Fibroblast of upper back skin (primary cell): ENCODE measurements at places on chromosomes 12 and 14.

GRCh38 chr14:53927171-53927570 lies 29.5 kb downstream of the BMP4 start:
- peak; percentile 29 for DNase-seq

GRCh38 chr12:84842406-84843013 lies 70.1 kb downstream of the SLC6A15 start:
- peak; percentile 63 for DNase-seq

DNA sequence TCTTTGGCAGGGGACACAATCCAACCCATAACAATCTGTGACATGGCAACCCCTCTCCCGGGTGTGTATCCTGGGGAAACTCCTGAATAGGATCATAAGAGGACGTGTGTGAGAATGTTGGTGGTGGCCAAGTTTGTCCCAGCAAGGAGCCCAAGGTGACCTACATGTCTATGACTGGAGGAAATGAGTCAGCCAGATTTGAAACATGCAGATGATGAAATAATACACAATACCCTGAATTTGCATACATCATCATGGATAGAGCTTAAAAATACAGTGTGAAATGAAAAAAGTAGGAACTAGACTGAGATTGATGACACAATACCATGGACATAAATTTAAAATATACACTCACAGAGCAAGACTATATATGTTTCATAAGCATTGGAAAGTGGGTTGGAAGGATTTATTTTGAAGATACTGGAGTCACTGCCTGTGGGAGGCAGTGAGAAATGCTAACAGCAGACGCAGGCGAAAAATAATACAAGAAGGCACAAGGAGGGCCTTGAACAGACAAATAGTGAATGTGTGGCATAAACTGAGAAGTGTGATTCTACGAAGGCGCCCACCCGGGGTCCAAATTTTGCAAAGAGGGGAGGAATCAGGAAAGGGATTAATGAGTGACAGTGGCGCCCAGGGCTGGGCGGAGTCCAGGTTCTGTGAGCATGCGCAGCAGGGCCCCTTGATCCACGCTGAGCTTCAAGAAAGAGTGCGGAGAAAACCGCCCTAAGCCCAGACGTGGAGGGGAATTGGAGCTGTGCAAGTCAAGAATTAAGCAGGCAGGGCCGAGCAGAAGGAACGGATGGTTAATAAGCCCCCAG lies 7.0 kb upstream of the MAP1LC3B2 start:
- DNase-seq: peak; percentile 83

- DNase-seq: no peak
Observed at GRCh38 chr14:91400696-91401095, 16.9 kb downstream of the CCDC88C start.

DNA sequence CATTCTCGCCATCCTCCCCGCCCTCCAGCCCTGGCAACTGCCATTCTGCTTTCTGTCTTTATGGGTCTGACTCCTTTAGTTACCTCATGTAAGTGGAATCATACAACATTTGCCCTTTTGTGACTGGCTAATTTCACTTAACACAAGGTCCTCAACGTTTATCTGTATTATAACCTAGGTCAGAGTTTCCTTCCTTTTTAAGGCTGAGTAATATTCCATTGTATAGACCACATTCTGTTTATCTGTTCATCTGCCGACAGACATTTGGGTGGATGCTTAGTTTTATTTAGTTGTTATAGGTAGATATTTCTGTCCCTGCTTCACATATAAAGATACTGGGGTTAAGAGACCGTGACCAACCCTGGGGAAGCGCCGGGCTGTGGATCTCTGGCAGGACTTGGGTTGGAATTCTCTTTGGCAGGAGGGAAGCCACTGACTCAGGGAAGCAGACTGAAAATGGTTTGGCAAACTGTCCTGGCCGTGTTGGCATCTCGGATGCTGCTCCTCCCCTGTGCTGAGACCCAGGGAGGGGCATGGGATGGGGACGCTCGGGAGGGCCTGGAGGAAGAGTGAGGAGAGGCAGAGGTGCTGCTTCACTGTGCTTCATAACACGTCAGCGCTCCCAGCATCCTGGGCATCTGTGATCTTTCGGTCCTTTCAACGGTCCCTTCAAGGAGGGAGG lies 38.9 kb downstream of the TEAD4 start:
- no peak for DNase-seq
